Uterine smooth muscle cell (primary cell): ENCODE measurements at places on chromosomes 12 and 14. TPM values are rescaled to one million over a fixed set of nuclear protein-coding genes. Genes with fewer than 3 reads are reported as not detected.

Gene BDKRB2
- total RNA-seq, result 43.4 and 74.1 TPM in 2 replicates

Gene FLVCR2
- total RNA-seq, result 1.8 and 2.0 TPM in 2 replicates

Gene EPYC
- total RNA-seq, result not detected in 2 replicates

Gene DEGS2
- 0.12 TPM in 1 of 2 replicates, not detected in the other for total RNA-seq

Gene SIX4
- 8.2 and 17.4 TPM in 2 replicates for total RNA-seq

Gene PIANP
- under 0.01 TPM in 1 of 2 replicates, not detected in the other for total RNA-seq

Gene PTCSC3
- not detected in 2 replicates for total RNA-seq

Gene TRIM9
- total RNA-seq, result 0.62 and 0.77 TPM in 2 replicates

Gene CLEC1B
- not detected in 2 replicates for total RNA-seq

Gene GUCY2C
- not detected in 2 replicates for total RNA-seq

Gene PROX2
- total RNA-seq, result not detected in 2 replicates
